ENCODE measurements at places on chromosomes 11 and 22. TPM values are rescaled to one million over a fixed set of nuclear protein-coding genes. Genes with fewer than 3 reads are reported as not detected.

GRCh38 chr22:39317084-39317774 lies 2.2 kb downstream of the RPL3 start:
- peaks cover 35% of the 10 kb centered on the region for H3K4me1 ChIP-seq
- H3K27ac ChIP-seq = peak overlapping the region; percentile 99
- H3K36me3 ChIP-seq = peaks cover 37% of the 10 kb centered on the region
- H3K4me3 ChIP-seq = peak overlapping the region; percentile 100

Gene MS4A15
- 0.13 TPM for total RNA-seq

GRCh38 chr11:34904421-34904955 lies 11.7 kb downstream of the APIP start:
- no peak overlapping the region for H3K27ac ChIP-seq
- DNase-seq = no peak
- no peaks in the 10 kb centered on the region for H3K27me3 ChIP-seq
- H3K4me1 ChIP-seq = no peaks in the 10 kb centered on the region
- no peak overlapping the region for H3K4me3 ChIP-seq
- H3K36me3 ChIP-seq = peaks cover 60% of the 10 kb centered on the region

- peaks cover 5% of the 10 kb centered on the region for H3K36me3 ChIP-seq
- no peak overlapping the region for H3K27ac ChIP-seq
- H3K4me3 ChIP-seq = no peak overlapping the region
- peaks cover 2% of the 10 kb centered on the region for H3K27me3 ChIP-seq
- peaks cover 35% of the 10 kb centered on the region for H3K4me1 ChIP-seq
Observed at GRCh38 chr11:36211761-36212430, 77.3 kb downstream of the COMMD9 start.

- no peak overlapping the region for H3K4me3 ChIP-seq
- no peaks in the 10 kb centered on the region for H3K27me3 ChIP-seq
Observed at GRCh38 chr22:19040391-19040861, 81.8 kb downstream of the DGCR2 start.

- no peak overlapping the region for H3K4me3 ChIP-seq
- DNase-seq = no peak
- H3K4me1 ChIP-seq = no peaks in the 10 kb centered on the region
- H3K27me3 ChIP-seq = no peaks in the 10 kb centered on the region
- H3K27ac ChIP-seq = no peak overlapping the region
- H3K36me3 ChIP-seq = peaks cover 8% of the 10 kb centered on the region
Observed at GRCh38 chr11:27159335-27159679, 118.7 kb downstream of the BBOX1 start.

DNA sequence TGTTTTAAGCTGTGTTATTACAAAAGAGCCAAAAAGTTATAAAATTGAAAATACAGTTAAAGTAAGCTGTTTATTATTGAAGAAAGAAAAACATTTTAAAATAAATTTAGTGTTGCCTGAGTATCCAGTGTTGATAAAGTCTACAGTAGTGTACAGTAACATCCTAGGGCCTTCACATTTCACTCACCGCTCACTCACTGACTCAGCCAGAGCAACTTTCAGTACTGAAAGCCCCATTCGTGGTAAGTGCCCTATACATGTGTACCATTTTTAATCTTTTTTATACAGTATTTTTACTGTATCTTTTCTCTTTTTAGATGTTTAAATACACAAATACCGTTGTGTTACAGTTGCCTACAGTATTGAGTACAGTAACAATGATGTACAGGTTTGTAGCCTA lies 35.0 kb downstream of the POLD3 start:
- DNase-seq = no peak
- no peaks in the 10 kb centered on the region for H3K27me3 ChIP-seq
- peaks cover 19% of the 10 kb centered on the region for H3K36me3 ChIP-seq

Gene OR51B2
- total RNA-seq = 0.41 TPM

DNA sequence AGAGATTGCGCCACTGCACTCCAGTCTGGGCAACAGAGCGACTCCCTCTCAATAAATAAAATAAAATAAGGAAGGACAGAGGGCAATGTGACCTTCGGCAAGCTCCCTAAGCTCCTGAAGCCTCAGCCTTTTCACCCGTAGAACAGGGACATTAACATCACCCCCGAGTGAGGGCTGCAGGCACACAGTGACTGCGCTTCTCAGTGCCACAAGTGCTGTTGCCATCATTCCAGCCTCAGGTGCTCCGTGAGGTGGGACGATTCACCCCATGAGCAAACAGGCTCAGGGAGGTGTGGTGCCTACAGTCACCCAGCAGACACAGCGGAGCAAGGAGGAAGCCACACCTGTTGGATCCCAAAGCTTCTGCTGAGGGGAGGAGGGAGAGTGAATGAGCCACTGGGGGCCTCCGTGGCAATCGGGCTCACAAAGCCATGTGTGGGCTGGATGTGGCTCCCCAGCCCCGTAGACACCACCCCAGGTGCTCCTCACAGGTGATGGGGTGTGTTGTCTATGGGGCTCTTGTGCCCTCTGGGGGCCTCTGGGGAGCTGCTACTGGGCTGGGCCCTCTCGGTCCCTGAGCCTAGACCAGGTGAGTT lies 9.1 kb upstream of the TCF20 start:
- H3K27me3 ChIP-seq = peaks cover 18% of the 10 kb centered on the region
- H3K27ac ChIP-seq = no peak overlapping the region
- peaks cover 14% of the 10 kb centered on the region for H3K4me1 ChIP-seq
- no peak for DNase-seq
- H3K36me3 ChIP-seq = no peaks in the 10 kb centered on the region
- no peak overlapping the region for H3K4me3 ChIP-seq

Gene DCUN1D5
- 33.2 TPM for total RNA-seq

DNA sequence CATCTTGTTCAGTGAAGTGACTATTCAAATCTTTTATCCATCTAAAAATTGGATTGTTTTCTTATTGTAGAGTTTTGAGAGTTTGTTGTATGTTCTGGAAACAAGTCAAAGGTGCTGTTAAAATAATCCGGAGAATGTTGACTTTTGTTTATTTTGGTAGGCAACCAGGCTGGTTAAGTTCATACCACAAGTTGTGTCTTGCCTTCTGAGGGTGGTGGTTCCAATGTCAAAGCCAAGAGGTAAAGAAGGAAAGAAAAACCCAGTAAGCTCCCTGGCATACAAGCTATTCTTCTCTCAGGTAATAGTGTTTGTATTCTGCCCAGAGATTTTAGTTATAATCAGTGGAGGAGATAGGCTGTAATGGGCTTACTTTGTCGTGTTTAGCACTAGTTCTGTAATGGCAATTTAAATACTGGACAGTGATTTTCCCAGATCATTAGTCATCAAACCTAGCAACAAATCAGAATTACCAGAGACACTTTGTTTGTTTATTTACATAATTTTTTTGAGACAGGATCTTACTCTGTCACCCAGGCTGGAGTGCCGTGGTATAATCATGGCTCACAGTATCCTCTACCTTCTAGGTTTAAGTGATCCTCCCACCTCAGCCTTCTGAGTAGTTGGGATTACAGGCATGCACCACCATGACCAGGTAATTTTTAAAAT lies 15.1 kb upstream of the CSRP3 start:
- peaks cover 2% of the 10 kb centered on the region for H3K36me3 ChIP-seq
- peaks cover 63% of the 10 kb centered on the region for H3K27me3 ChIP-seq
- H3K27ac ChIP-seq = no peak overlapping the region
- no peak overlapping the region for H3K4me3 ChIP-seq

- peaks cover 13% of the 10 kb centered on the region for H3K4me1 ChIP-seq
- no peak overlapping the region for H3K4me3 ChIP-seq
- peaks cover 2% of the 10 kb centered on the region for H3K36me3 ChIP-seq
- H3K27ac ChIP-seq = no peak overlapping the region
- no peaks in the 10 kb centered on the region for H3K27me3 ChIP-seq
Observed at GRCh38 chr11:23590596-23591308, 730.5 kb upstream of the CCDC179 start.

GRCh38 chr11:57473285-57473841 lies 13.0 kb downstream of the RTN4RL2 start:
- DNase-seq = no peak
- no peaks in the 10 kb centered on the region for H3K36me3 ChIP-seq
- peaks cover 8% of the 10 kb centered on the region for H3K4me1 ChIP-seq
- H3K27ac ChIP-seq = no peak overlapping the region
- peaks cover 90% of the 10 kb centered on the region for H3K27me3 ChIP-seq
- no peak overlapping the region for H3K4me3 ChIP-seq

Gene OR10D3
- not detected for total RNA-seq

- peaks cover 29% of the 10 kb centered on the region for H3K4me1 ChIP-seq
- no peak overlapping the region for H3K4me3 ChIP-seq
- H3K27me3 ChIP-seq = no peaks in the 10 kb centered on the region
- DNase-seq = no peak
- H3K36me3 ChIP-seq = peaks cover 13% of the 10 kb centered on the region
Observed at GRCh38 chr11:7590529-7590928, 76.7 kb downstream of the PPFIBP2 start.
